Stimulated activated memory B cell treated with anti-CD40 and anti-IgM and Interleukin-4, amounts not matched to agents 10 μg/mL and 1 μg/mL and 100 μg/mL, for 72 hours (primary cell): ENCODE measurements at places on chromosomes 5 and 9.

GRCh38 chr9:122845116-122845515, 16.7 kb upstream of the PDCL start:
- ATAC-seq: no peak

GRCh38 chr5:23977365-23977764, 470.0 kb downstream of the PRDM9 start:
- no peak for ATAC-seq

DNA sequence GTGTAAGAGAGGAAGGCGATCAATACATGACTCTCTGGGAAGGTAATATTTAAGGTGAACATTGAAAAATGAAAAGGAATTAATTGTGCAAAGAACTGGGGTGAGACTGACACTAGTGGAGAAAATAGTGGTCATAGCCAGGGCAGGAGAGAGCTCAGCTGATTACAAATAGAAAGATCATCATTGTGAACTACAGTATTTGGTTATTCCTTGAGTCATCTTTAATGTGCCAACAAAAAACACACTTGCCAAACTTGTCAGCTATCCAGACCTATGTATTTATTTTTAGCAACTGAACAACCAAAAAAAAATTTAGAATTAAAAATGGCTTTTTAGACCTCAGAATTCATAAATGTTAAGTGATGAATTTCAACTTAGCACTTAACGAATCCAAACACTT, 749.8 kb upstream of the CDH9 start:
- no peak for ATAC-seq

DNA sequence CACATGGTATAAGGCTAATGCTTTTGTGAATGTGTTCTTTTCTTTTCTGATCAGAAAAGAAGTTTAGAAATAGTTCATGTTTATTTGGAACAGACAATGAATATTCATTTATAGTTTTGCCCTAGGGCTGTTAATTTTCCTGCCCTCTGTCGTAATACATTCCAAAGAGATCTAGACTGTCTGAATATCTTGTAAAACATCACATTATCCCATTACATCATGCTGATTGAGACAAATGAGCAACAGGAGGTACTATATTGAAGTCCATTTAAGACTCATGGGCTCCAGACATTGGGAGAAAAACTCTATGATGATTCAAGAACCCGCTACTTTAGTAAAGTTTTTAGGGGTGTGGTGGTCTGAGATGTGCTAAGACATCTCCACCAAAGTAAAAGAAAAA, 121.2 kb upstream of the MAP1B start:
- ATAC-seq: no peak

GRCh38 chr9:91417602-91418214, 5.9 kb downstream of the NFIL3 start:
- no peak for ATAC-seq

- ATAC-seq: no peak
Measured at GRCh38 chr9:118455259-118455658, 751.1 kb downstream of the TLR4 start.

- no peak for ATAC-seq
Measured at GRCh38 chr9:37405764-37406380, 16.6 kb upstream of the GRHPR start.

- ATAC-seq: no peak
Measured at GRCh38 chr5:172347496-172348052, 64.0 kb upstream of the UBTD2 start.

DNA sequence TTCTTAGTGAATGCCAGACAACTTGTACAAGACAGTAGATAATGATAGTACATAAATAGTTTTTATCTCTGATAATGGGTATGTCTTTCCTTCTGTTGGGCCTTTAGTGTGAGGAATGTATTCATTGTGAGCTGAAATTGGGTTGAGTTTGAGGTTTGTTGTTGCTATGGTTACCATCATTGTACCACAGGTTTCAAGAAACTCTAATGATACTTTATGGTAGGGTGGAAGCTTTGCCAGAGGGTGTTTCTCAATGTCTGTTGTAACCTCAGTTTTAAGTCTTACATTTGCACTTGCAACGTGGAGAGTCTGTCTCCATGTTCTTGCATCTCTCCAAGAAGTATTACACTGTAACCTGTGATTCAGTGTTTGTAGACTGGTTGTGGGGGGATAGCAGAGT, 1550.1 kb downstream of the MAT2B start:
- no peak for ATAC-seq

DNA sequence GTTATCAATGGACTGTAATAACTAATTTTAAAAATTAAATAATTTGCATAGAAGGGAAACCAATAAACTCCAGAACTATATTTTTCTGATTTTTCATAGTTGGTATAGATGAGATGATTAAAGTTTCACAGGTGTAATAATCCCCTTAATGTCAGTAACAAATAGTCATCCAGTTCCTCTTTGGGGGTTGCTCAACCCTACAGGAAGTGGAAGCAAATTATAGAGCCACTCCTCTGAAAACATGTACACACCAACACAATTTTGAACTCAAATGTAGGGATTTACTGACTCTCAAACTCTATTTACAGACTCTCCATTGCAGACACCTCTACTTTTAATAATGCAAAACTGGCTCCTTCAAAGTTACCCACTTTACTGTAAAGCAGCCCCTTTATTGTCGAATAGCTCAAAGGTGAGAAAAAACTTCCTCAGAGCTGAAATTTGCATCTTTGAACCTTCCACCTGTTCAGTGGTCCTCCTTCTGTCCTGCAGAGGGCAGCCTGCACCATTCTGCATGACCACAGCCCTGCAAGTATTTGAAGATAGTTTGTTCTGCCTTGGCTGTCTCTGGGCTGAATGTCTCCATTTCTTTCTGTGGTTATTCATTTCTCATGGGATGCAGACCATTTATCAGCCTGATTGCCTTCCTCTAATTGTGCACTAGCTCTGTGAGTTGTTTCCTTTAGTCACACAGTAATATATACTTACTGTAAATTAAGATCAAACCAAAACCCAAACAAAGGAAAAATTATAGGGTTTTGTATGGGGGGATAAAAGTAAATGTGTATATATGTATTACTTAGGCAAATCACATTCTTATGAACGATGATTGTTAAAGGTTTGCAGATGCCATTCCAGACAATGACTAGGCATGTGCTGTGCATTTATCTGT, 383.2 kb upstream of the SGCD start:
- no peak for ATAC-seq

GRCh38 chr5:31106278-31106677, 87.2 kb upstream of the CDH6 start:
- no peak for ATAC-seq
